ENCODE measurements at places on chromosomes 4 and X. TPM values are rescaled to one million over a fixed set of nuclear protein-coding genes. Genes with fewer than 3 reads are reported as not detected.

GRCh38 chrX:46178763-46179162 is 366.5 kb downstream of the ZNF674 start:
- DNase-seq, result no peak

DNA sequence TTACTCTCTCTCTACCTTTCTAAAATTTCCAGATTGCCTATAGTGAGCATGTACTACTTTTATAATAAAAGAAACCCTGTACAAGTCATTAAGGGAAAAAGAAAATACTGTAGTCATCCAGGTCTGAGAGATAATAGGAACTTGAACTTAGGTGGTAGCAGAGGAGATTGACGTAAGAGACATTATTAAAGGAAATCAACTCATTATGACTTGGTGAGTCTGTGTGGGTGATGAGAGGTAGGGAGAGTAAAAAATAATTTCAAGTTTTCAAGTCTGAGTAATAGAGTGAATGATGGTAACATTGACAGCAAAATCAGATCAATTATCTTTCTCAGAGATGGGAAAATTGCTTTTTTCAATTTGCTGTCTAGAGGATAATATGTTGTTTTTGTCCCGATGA is 44.0 kb upstream of the ZCCHC12 start:
- no peak for DNase-seq

Gene UNC5C
- 42.5 TPM for polyA plus RNA-seq

- no peak for DNase-seq
Measured at GRCh38 chr4:101259876-101260275, 87.5 kb downstream of the PPP3CA start.

DNA sequence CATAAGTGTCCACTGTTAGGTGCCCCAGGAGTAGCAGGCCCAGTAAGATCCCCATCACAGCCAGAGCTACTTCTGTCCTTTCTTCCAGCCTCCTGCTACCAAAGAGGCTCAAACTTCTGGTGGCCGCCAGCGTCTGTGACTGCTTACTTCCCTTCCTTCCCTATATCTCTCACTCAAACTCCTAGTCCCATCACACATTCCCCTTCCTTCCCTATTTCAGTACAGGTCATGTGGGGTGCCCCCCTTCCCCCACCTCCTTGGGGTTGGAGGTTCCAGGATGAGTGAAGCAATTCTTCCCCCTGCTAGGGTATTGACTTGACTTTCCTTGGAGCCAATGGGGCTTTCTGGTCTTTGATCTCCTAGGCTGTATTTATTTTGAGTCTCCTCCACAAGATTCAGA is at the start of gene VSIG4:
Gene VSIG4 (minus strand): TSS at position 137 of the 400 bp plus-strand sequence. CDS start 82 bp downstream, at position 55.
- DNase-seq, result no peak

Gene USP51
- 10.0 TPM for polyA plus RNA-seq

Gene GPR143
- 4.9 TPM for polyA plus RNA-seq

DNA sequence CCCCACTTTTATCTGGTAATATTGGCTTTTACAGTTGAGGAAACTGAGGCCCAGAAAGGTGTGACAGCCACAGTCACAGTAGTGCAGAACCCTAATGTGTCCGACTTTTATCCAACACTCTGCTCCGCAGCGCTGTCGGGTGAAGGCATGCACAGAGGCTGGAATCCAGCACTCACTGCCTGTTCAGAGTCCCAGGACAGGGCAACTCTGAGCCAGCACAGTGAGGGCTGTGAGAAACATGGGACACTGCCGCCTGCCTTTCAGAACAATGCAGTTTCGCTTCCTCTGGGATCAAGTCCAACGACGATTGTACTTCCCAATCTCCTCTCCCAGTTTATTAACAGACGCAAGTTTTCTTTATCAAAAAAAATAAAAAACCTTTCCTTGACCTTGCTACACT is 41.9 kb upstream of the PDGFRA start:
- DNase-seq, result no peak

DNA sequence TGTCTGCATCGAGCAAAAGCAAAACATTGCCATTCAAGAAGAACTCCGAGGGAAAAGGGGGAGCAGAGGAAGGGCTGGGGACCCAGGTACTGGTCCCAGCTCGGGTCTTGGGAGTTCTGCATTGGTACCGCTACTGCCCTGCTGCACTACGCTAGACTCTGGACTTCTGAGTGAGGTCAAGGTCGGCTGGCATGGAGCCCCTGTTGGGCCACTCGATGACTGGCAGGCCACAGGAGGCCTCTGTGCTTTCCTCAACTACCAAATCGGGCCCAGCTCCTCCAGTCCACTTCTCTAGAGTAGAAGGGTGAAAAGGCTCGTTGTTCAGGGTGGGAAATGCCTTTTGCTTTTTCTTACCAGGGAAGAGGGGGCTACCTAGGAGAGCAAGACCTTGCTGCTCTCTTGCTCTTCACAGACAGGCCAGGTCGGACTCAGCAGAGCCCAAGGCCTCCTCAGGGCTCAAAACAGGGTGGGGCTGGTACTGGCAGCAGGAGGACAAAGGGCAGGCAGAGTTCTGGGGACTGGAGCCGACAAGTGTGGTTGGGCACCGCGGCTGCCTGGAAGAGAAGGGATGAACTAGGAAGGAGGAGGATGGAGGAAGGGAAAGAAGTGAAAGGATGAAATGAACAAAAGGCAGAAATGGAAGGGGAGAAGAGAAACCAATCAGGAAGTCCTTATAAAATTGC is 8.9 kb upstream of the IRAK1 start:
- DNase-seq, result no peak

GRCh38 chr4:22190855-22191254 is 242.3 kb upstream of the KCNIP4 start:
- no peak for DNase-seq

GRCh38 chr4:118711052-118711451 is 25.9 kb downstream of the METTL14 start:
- no peak for DNase-seq

Gene L1CAM
- polyA plus RNA-seq, result 0.27 TPM
